ENCODE measurements at places on chromosomes 7 and 10.

DNA sequence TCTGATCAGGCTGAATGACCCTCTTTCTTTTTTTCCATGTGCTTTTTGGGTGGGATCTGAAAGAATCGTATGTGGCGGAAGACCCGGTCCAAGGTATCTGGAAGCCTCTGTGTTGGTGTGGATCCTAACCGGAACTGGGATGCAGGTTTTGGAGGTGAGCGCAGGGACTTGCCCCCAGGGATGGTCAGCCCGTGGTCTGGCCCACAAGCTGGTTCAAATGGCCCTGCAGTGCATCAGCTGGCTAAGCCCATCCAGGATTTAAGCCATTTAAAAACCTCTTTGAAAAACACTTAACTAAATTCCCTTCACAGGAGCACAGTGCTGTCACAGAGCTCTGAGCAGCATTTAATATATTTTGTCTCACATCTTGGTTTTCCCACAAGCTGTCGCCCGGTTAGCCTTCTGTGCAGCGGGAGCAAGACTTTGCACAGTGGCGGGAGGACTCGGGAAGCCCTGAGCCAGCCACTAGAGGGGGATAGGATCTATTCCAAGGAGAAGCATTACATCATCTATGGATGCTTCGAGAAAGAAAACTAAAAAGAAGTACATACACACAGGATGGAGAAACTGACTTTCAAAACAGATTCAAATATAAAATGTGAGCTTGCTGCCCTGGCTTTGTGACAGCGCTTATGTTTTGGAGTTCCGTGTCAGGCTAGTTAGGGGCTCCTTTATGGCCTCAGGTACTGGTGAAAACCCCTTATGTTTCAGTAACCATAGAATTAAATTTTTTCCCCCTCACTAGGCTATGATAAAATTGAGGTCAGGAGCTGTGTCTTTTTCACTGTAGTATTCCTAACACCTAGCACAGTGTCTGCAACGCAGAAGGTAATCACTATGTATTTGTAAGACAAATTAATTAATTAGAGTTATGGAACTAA, 11.3 kb downstream of the CPA2 start:
- DNase-seq = no peak

DNA sequence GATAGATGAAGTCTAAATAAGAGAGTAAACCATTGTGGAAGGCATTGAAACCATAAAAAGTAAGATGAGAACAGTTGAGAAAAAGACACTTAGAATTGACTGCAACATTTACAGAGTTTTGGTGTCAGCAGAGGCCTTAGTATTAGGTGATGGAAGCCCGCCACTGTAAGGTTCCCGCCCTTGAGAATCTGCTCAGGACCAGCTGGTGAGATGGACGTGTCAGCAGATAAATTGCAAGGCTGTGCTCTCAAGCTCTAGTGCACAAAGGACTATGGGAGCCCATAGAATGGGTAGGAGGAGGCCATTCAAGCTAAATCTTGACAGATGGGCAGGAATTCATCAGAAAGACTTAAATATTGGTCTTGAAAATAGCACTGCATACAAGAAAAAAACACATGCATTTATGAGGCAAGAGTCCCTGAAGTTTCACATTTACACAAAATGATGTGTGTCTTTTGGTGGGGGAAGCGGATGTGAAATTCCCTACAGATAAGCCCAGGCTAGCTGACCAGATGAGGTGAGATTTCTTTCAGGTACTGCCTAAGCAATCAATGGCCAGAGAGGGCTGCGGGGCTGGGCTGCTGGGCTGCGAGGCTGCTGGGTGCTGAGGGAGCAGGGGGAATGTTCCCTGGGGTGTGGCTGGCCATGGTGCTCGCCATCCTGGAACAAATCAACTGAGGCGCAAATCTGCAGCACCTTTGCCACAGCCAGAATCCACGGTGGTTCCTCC, 42.5 kb downstream of the SYPL1 start:
- no peak for DNase-seq

GRCh38 chr7:44311561-44312495, 13.6 kb downstream of the CAMK2B start:
- no peak for DNase-seq

- no peak for DNase-seq
Measured at GRCh38 chr10:59655309-59655708, 54.3 kb downstream of the SLC16A9 start.

- no peak for DNase-seq
Measured at GRCh38 chr7:151759591-151760042, 117.3 kb downstream of the PRKAG2 start.

- DNase-seq = no peak
Measured at GRCh38 chr10:2300231-2300630, 562.9 kb upstream of the ADARB2 start.

DNA sequence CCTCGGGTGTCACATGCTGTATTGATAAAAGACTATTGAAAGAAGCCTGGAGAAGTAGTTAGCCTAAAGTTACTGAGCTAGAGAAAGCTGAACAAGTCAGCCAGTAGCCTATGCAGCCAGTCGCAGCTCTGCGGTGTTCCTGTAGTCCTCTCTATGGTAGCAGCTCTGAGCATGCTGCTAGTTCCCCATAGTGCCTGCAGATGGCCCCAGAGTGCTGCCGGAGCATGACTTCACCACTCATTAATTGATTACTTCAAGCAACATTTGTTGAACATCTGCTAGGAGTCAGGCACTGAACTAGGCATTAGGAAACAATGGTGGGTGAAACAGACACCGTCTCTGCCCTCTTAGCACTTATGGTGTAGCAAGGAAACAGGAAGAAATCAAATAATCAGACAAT, 422.7 kb downstream of the SORCS3 start:
- no peak for DNase-seq

DNA sequence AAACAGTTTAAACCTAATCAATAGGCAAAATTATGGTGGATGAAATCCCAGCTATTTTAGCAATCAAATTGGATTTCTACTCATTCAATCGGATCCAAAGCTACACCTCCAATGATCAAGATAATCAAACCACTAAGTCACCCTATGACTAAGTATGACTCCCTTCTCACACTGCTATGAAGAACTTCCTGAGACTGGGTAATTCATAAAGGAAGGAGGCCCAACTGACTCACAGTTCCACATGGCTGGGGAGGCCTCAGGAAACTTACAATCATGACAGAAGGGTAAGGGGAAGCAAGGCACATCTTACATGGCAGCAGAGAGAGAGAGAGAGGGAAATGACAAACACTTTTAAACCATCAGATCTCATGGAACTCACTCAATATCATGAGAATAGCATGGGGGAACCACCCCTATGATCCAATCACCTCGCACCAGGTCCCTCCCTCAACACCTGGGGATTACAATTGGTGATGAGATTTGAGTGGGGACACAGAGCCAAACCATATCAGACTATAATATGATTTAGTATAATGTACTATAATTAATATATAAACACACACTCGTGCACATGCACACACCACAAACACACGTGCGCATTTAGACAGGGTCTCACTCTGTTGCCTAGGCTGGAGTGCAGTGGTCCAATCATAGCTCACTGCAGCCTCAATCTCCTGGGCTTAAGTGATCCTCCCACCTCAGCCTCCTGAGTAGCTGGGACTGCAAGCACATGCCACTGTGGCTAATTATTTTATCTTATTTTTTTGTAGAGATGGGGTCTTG, 213.6 kb upstream of the FOXK1 start:
- DNase-seq = no peak

DNA sequence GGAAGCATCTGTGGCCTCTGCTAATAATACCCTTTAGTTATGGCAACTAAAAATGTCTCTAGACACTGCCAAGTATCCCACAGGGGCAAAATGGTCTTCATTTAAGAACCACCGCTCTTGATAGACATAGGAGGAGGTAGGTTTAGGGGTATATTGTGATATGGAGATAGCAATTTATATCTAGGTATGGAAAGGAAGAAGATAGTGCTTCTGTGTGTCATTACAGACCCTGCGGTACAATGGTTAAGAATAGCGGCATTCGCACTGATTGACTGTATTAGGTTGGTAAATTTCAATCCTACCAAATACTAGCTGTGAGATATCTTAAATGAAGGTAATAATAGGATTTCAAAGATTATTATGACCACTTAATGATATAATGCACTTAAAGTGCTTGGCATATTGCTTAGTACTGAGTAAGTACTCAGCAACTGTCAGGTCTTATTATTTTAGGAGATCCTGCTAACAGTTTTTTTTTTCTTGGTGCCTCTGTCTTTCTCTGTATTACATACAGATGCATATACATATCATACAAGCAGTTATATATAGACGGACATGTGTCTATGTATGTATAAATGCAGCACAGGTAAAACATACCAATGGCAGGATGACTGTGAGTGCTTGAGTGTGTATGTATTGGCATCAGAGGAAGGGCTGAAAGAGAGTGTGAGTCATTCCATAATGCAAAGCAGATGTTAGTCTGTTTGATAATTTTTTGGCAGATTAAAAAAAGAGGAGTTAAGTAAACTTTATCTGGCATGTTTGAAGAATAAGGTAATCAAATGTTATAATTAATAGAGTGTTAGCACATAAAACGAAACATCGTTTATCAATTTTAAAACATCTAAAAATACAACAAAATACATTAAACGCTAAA, 50.0 kb upstream of the ITGB8 start:
- no peak for DNase-seq

- DNase-seq = no peak
Measured at GRCh38 chr7:88226886-88227516, 7.2 kb upstream of the SRI start.
